Stimulated activated CD8-positive, alpha-beta memory T cell treated with anti-CD3 and anti-CD28 coated beads, Interleukin-4, amount 100 ng/mL, for 4 hours (primary cell): ENCODE measurements at places on chromosomes 3 and 15.

DNA sequence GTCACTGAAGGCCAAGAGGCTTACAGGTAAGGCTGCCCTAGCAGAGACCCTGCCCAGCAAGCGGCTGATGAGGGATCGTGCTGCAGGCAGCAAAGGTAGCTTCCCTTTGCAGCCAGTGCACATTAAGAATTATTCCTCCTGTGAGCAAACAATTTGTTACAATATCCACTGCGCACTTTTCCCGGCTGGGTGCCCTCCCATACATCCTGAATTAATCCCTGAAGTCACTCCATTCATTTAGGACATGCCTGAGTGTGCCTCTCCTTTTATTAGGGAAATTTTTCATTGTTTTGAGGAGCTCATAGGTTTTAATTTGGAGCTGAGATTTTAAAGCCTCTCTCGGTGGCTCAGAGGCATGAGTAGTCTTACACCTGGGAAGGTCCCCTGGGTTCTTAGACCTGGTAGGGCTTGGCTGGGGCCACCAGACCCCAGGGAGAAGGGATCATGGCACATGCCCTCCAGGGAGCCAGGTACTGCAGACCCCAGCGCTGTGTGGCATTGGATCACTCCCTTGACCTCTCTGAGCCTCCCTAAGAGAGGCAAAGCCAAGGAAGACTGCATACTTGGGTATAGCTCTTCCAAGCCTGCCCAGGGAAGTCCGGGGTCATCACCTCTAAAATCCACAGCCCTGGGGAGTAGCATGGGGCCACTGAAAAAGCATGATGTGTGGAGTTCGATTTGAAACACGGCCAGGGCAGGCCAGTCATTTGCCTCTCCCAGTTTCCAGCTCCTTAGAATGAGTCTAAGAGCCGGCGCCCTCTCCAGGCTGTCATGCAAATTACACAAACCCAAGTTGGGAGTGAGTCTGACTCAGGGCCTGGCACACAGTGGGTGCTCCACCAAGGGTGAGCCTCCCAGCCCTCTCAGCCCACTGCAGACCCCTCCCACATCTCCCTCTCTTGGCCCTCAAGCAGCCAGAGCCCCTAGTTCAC is 151.9 kb upstream of the LINGO1 start:
- DNase-seq, result no peak

- DNase-seq, result no peak
Observed at GRCh38 chr3:73601011-73601410, 23.7 kb downstream of the PDZRN3 start.

GRCh38 chr15:67807836-67808235 is 17.5 kb upstream of the SKOR1 start:
- no peak for DNase-seq

DNA sequence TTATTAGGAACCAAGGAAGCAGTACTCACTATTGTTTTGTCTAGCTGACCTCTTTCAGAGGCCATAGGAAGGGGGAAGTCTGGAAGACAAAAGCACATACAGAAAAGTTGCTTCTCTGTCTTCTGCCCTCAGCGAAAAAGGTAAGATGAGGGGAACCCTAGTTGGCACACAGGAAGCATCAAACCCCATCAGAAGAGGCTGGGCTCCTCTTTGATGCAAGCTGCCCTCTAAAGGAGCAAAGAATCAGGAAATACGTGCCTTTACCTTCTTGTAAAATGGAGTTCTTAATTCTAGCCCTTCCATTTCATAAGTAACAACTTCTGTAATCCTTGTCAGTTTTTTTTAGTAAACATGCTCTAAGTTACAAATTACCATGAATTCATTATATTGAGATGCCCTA is 12.5 kb downstream of the SPINK8 start:
- DNase-seq, result no peak

- no peak for DNase-seq
Observed at GRCh38 chr3:50484722-50485121, 18.7 kb downstream of the CACNA2D2 start.

GRCh38 chr3:115169808-115170207 is 22.7 kb upstream of the ZBTB20 start:
- DNase-seq, result no peak

DNA sequence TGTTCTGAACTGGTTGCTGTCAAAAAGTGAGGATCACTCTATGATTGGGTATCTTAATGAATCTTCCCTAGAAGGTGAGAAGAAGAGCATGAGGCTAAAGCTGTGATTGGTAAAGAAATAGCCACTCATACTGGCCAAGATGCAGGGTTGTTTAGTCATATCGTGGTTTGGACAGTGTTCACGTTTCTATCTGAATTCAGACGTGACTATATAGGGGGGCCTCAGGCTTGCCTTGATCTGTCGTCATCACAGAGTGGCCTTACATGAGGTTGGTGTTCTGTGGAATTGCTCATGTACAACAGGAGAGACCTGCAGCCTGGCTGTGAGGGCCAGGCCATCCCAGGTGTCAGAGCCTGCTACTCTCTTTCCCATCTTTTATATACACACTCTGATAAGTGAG is 12.4 kb downstream of the RTP2 start:
- no peak for DNase-seq

- no peak for DNase-seq
Observed at GRCh38 chr3:67463656-67464055, 190.8 kb downstream of the SUCLG2 start.

DNA sequence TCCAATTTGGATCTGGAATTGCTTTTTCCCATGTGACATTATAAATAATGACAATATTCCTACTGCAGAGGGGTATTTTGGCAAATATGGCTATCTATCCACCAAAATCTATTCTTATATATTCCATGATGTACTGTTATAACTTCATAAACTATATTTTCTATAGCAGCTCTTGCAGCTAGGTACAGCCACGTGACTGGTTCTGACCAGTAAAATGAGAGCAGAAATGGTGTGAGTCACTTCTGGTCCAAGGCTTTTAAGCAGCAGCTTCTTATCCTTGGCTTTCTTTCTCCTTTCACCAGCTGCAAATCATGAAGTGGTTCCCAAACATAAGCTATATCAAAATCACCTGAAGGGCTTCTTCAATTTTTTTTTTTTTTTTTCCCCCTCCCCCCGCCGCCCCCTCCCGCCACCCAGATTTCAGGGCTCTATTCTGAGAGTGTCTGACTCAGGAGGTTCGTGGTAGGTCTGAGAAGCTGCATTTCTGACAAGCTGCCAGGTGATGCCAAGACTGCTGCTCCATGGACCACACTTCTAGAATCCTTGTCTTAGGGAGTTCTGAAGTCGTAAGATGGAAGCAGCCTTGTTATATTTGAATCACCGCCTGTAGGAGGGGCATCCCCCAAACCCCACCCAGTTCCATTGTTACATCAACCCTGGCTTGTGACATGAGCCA is 357.5 kb downstream of the CHST2 start:
- DNase-seq, result no peak

DNA sequence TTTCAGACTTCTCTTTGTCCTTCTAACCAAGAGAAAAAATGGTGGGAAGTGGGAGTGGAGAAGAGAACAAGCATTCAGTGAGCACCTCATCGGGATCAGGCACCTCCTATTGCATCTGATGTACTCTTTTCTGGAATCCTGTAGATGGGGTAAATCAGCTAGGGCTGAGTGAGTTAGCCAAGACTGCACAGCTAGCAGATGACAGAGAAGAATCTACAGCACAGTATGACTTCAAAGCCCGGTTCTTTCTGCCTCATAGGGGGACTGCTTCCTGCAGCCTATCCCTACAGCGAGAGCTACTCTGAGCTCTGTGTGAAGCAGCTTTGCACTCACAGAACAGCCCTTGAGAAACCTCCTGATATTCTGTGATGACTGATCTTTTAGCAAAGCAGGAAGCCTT is 275.2 kb upstream of the MEIS2 start:
- DNase-seq, result no peak

DNA sequence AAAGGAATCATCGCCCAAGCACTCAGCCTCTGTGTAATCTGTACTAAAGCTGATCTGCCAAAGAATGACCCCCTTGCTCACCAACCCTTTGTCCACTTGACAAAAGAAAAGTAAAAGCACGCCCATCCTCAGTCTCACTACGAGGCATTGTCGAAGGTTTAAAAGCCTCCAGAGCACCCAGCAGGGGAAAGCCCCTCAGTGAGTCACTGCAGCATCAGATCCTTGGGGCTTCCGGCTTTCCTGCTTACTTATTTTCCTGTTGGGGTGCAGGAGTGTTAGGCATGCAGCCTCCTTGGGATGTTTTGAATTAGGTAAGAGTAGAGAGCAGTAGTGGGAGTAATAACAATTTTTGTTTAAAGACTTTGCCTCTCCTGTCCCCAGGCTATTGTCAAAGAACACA is 216.1 kb downstream of the MTHFS start:
- DNase-seq, result no peak

DNA sequence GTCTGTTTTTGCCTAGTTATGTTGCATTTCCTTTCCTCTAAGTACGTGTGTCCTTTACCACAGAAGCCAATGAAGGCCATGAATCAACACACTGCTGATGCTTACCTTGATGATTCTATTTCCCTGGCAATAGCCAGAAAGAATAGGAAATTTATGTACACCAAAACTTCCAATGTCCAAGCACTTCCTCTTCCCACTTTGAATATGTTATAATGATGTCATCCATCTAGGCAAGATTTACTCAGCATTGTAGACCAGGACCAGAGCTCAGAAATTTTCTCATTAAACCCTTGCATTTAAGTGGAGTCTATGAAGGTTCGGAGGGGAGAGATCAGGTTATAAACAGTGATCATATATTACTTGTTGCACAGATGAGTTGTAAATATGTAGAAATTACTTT is 126.0 kb downstream of the THRB start:
- no peak for DNase-seq

- DNase-seq, result no peak
Observed at GRCh38 chr15:71708741-71709140, 101.6 kb upstream of the NR2E3 start.

- DNase-seq, result no peak
Observed at GRCh38 chr3:103127737-103128136, 692.9 kb downstream of the ZPLD1 start.

GRCh38 chr15:83605111-83605945 is 48.6 kb upstream of the ADAMTSL3 start:
- no peak for DNase-seq

DNA sequence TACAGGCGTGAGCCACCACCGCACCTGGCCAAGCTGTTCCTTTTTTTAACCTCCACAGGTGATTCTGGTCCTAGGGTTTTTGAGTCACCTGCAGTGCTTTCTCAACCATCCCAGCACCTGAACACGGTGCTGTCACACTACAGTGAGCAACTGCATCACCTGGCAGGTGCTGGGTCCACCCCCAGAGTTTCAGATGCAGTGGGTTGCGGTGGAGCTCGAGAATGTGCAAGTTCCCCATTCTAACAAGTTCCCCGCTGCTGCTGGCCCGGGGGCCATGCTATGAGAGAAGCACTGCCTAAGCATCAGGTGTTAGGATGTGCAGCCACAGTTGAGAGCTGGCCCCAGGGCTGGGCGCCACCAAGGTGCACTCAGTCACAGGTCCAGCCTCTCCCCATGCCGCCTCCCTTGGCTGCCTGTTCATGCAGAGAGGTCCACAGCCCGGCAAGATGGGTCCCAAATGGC is 18.0 kb downstream of the ISG20 start:
- DNase-seq, result no peak

- DNase-seq, result no peak
Observed at GRCh38 chr3:22960105-22960984, 242.8 kb upstream of the UBE2E2 start.

- DNase-seq, result no peak
Observed at GRCh38 chr3:156873906-156874305, 47.8 kb downstream of the LEKR1 start.

DNA sequence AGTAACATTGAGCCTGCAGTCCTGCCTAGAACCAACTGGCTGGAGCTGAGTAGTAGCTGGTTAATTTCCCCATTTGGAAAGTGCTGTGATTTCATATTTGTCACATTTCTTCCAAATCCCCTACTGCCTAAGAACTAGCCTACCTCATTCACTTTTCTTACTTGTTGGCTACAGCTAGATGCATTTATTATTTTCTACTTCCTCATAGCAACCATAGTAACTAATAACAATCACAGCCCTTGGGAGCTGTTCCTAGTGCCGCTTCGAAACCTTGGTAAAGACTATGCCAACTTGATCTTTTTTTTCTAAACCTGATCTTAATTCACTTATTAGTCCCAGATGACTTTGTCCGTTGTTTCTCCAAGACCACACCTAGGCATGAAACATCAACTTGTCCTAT is 240.3 kb downstream of the FGF12 start:
- no peak for DNase-seq
